Stromal cell of bone marrow (primary cell): ENCODE measurements at places on chromosomes 1 and 21.

DNA sequence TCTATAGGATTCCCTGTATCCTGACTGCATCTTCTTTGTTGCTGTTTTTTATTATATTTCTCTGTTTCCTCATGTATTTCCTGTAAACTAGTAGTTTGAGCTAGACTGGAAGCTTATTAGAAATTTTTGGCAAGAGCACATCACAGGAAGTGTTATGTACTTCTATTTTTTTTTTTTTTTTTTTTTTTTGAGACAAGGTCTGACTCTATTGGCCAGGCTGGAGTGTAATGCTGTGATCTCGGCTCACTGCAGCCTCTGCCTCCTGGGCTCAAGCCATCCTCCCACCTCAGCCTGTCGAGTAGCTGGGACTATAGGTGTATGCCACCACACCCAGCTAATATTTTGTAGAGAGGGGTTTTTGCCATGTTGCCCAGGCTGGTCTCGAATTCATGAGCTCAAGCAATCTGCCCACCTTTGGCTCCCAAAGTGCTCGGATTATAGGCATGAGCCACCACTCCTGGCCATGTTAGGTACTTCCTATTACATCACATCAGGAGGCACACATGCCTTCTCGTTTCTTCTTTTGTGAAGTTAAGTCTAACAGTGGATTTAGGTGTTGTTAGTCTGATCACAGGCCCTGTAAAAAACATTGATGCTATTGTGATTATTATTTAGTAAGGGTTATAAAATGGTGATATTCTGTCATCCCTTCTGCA, 12.5 kb downstream of the C1orf21 start:
- DNase-seq = no peak

- no peak for DNase-seq
Measured at GRCh38 chr1:25531082-25531461, 12.3 kb upstream of the LDLRAP1 start.

GRCh38 chr1:108540977-108541376, 18.9 kb upstream of the EEIG2 start:
- no peak for DNase-seq

DNA sequence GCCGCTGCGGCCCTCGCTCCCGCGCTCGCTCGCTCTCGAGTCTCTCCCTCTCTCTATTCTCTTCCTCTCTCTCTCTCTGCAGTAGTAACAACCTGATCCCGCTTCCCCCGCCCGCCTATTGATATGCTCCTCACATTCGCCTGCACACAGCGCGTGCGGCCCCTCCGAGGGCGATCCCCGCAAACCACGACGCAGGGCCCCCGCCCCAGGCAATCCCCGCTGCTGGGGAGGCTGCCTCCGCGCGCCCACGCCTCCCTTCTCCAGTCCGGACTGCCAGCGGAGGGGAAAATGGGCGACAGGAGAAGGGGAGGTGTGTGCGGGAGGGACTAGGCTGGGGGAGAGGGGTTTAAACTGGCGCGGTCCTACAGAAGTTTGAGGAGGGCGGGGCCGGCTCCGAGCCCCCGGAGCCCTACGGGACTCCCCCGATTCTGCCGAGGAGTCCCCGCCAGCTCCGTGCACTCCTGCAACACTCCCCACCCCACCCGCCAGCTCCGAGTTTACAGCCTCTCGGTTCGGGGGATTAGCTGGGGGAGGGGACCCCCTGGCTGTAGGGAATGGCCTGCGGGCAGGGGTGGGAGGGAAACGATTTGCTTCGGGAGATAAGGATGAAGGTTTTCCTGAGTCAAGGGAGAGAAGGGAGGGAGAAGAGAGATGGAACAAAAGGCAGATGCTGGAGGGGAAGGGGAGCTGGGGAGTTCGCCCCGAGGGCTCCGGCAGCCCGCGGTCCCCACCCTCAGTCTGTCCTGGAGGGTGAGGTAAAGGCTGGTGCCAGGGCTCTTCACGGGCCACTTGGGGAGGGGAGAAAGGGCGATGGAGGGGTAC, 66.6 kb downstream of the SYT2 start:
- DNase-seq = no peak
